ENCODE measurements at places on chromosomes 16 and 17.

GRCh38 chr16:19481296-19481695 is 40.6 kb downstream of the GDE1 start:
- no peak for DNase-seq

DNA sequence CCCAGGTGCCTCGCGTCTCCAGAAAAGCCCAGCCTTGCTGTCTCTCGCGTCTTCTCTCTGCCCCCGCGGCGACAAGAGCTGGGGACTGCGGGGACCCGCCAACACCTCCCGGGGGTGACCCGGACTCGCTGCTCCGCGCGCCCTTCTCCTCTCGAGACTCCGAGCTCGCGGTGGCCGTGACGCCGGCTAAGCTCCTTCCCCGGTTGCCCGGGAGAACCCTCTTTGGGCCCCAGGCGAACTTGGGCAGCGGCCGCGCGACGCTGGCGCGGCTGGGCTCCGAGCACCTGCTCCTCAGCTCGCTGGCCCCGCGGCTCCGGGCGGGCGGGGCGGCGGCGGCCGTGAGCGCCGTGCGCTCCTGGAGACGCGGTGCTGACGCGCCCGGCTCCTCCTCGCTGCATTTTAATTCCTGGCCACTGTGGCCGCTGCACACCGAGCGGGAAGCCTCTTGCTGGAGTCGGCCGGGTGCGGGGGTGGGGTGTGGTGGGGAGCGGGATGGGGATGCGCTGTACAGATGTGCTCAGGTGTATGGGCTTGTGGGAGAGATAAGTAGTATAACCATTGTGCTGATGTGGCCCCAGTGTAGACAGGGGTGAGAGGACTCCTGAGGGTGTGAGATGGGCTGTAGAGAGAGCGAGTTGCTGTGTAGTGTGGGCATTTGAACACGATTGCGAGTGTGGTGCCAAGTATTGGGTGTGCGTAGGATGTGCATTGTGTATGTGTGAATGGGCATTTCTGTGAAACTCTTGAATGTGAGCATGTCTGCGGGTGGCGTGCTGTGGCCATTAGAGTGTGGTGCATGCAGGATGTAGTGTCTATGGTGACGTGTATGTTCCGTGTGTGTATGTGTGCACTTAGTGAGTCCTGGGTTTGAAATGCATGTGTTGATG is at the start of gene ASIC2:
Gene ASIC2, minus strand, starts transcription at position 315 of the 887 bp plus-strand sequence.
- no peak for DNase-seq

- DNase-seq: no peak
Observed at GRCh38 chr17:4947010-4947410, 1.3 kb downstream of the PFN1 start.

DNA sequence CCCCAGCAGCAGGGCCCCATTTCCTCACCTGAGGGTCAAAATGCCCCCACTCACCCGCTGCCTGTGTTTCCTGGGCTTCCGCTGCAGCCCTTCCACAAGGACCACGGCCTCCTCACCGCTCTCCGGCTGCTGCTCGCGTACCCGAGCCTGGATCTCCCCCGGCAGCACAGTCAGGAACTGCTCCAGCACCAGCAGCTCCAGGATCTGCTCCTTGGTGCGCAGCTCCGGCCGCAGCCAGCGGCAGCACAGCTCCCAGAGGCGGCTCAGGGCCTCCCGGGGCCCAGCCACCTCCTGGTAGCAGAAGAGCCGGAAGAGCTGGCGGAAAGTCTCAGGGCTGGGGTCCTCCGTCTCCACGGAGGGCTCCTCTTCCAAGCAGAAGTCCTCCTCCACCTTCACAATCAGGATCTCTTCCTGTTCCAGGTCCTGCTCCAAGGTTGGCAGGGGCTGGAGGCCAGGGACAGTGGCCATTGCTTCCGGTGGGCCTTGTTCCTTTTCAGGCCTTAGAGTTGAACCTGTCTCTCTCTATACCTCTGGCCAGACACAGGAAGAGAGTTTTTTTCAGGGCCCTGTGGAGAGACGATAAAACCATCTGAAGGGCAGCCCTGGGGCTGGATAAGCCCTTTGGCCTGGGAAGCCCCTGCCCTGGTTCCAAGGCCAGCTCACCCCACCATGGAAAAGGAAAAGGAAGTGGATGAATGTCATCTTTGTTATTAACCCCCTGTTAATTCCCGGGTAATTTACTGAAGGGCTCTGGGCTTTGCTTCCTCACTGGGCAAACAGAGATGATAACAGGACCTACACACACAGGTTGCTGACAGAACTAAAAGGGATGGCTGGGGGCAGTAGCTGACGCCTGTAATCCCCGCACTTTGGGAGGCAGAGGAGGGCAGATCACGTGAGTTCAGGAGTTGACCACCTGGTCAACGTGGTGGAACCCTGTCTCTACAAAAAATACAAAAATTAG is 1.2 kb downstream of the ZNF500 start:
- no peak for DNase-seq

DNA sequence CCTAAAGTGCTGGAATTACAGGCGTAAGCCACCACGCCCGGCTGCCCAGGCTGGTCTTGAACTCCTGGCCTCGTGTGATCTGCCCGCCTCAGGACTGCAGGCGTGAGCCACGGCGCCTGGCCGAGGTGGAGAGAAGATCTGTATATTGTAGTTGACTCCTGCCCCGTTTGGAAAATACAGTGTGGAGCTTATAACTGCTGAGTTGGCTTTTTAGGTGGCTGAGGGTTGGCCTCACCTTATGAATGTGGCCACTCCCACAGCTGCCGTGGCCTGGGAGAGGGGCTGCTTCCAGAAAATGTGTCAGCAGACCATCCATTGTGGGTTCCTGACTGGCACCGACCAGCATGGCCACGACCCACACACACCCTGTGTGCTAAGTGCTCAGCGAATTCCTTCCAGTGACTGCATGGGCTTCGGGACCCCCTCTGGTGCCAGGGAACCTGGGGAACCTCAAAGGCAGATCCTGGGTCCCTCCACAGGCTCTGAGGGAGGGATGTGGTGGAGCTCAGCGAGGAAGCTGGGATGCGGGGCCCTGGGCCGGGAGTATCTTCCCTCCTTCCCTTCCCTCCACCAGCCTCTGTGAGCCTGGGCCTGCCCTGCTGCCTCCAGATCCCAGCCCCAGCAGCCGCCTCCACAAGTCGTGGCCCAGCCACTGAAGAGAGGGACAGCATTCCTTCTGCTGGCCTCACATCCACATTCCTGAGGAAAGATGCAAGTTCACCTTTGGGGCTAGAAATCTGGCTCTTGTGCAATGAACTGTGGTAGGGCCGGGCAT is 10.9 kb upstream of the RAB11FIP3 start:
- no peak for DNase-seq

DNA sequence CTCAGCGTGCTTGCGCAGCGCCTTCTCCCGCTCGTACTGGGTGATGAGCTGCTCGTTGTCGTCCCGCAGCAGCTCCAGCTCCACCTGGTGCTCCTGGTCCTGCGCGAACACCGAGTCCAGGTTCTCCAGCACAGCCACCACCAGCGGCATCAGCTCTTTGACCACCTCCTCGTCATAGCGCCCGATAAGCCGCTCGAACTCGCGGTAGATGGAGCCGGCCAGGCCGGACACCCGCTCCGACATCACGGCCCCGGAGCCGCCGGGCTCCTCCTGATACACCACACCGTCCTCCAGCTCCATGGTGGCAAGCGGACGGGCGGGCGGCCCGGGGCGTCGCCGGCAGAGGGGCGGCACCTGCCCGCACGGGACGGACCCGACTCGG is 320 bp downstream of the SPAG9 start:
- no peak for DNase-seq

- no peak for DNase-seq
Observed at GRCh38 chr17:71502443-71502842, 618.4 kb upstream of the SOX9 start.

- DNase-seq: no peak
Observed at GRCh38 chr17:82152114-82152513, 54.1 kb upstream of the FASN start.

- DNase-seq: no peak
Observed at GRCh38 chr17:19242323-19242722, 5.2 kb downstream of the EPN2 start.

DNA sequence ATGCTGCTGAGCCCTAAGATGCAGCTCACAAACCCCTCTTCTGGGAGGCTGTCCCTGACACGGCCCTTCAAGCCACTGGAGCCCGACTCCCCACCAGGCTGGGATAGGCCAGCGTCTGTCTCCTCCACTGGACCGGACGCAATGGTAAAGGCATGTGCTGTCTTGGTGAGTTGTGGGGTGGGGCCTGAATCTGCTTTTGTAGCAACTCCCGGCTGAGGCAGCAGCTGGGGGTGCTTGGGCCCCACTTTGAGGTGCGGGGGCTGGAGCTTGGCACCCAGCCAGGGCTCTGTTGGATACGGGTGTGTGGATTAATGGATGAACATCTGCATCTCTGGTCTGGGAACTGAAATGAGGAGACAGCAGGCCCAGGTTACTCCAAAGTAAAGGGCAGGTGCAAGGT is 3.5 kb upstream of the NLRC3 start:
- DNase-seq: no peak

DNA sequence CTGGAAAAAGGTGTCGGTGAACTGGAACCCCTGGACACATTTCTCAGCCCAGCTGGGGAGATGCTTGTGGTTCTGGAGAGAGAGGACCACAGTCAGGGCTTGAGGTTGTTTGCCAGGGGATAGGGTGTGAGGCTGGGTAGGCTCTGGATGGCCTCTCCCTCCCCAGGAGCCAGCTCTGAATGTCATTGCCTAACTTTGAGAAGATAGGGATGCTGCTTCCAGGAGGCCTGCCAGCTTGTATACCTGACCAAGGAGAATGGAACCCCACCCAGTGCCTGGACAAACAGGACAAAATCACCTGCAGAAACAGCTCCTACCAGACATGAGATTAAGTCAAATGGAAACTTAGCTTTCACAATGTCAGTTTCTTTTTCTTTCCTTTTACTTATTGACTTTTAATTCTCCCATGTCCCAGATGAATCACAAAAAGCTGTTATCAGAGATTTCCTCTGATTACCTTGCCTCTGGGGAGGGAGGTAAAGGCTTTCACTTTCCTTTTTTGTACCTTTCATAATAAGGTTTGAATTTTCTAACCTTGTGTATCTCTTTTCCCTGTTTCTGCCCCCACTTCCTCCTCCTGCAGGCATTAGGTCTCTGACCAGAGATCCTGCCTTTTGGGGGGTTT is 29.8 kb upstream of the PLLP start:
- no peak for DNase-seq

- no peak for DNase-seq
Observed at GRCh38 chr17:36627101-36627500, 25.7 kb downstream of the MRM1 start.

GRCh38 chr17:72719206-72719577 is 373.3 kb downstream of the SLC39A11 start:
- no peak for DNase-seq

DNA sequence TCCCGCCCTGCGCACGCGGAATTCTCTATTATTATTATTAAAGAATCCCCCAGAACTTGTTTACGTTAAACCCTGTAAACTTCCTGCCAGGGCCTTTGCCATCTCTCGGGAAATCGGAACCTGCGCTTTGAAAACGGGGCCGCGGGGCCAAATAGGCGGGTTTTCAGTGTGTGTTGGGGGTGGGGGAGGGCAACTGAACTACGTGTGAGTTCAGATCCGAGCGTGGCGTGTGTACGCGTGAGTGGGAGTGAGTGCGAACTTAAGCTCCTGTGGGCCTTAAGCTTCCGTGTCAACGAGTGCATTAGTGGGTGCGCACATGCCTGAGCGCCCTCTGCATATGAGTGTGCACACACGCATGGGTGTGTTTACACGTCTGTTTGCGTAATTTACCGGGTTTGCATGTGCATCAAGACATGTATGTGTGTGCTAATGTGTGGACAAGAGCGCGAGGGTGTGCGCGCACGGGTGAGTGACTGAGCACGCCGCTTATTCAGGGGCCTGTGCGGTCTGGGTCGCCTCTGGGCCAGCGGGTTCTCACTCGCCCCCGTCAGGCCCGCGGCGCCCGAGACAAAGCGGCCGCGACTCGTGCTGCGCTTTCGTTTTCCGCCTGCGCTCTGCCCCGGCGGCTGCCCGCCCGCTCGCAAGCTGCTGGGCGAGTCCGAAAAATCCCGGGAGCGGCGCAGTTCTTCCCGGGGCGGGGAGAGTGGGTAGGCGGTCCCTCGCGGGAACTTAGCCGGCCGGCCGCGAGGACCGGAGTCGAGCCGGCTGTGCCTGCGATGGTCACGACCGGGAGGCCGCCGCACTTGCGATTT is 1.2 kb upstream of the FOXF1 start:
- DNase-seq: no peak

GRCh38 chr17:80990921-80991644 is 558 bp upstream of the CHMP6 start:
- no peak for DNase-seq

GRCh38 chr17:66952031-66952524 is 12.4 kb upstream of the CACNG4 start:
- peak; percentile 59 for DNase-seq

GRCh38 chr16:50618238-50618918 is 62.7 kb downstream of the SNX20 start:
- DNase-seq: no peak

GRCh38 chr16:49021136-49021535 is 260.5 kb downstream of the CBLN1 start:
- peak; percentile 98 for DNase-seq

DNA sequence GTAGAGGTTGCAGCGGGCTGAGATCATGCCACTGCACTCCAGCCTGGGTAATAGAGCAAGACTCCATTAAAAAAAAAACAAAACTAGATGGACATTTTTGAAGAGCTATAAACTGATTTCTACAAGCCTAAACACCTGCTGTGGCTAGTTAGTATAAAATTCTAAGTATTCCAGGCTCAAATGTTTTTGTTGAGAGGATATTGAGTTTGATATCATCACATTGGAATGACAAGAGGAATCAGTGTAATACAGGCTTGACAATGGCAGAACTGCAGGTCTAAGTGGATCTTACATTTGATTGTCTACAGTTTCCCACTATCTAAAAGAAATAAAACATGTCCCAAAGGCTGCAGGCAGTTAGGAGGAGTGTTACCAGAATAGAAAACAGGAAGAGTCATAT is 23.9 kb upstream of the DLX3 start:
- no peak for DNase-seq

DNA sequence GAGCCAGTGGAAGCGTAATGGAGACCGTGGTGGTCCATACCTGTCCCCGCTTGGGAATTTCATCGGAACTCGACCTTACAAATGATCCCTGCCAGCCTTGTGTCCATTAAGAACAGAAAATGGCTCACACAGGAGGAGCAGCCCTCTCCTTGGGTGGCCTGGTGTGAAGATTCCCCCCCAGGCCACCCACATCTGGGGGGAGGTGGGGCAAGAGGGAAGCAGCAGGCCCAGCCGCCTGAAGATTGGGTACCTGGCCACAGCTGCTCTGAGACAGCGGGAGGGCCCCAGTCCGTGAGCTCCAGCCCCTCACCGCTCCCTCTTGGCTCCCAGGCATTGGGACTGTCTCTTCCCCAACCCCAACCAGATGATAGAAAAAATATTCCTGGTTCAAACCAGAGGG is 277.8 kb upstream of the FOXF1 start:
- no peak for DNase-seq
